Spinal cord (tissue), 10 donors: ENCODE measurements at places on chromosomes 2 and 18.

- peak; percentile 64 for DNase-seq
Observed at GRCh38 chr2:38037757-38038621, 38.0 kb downstream of the CYP1B1 start.

- no peak for DNase-seq
Observed at GRCh38 chr2:148936857-148937450, 61.9 kb downstream of the KIF5C start.

- DNase-seq: no peak
Observed at GRCh38 chr2:12727641-12728040, 10.9 kb downstream of the TRIB2 start.

DNA sequence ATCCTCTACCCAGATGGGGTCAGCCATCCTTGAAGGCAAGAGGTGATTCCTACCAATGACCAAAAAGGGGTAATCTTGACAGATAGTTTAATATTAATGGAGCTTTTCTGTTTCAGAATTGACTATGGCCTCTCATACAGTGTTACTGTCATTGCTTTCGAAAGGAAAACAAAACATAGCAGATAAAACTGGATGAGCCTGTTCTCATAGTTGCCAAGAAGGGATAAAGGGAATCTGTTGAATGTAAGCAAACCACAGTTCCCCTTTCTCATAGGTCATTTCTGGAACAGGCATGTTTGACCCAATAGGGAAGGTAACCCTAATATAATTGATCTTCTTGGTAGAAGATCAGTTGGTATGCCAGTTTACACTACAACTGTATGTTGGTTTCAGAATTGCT is 1.6 kb downstream of the RAB27B start:
- DNase-seq: no peak

DNA sequence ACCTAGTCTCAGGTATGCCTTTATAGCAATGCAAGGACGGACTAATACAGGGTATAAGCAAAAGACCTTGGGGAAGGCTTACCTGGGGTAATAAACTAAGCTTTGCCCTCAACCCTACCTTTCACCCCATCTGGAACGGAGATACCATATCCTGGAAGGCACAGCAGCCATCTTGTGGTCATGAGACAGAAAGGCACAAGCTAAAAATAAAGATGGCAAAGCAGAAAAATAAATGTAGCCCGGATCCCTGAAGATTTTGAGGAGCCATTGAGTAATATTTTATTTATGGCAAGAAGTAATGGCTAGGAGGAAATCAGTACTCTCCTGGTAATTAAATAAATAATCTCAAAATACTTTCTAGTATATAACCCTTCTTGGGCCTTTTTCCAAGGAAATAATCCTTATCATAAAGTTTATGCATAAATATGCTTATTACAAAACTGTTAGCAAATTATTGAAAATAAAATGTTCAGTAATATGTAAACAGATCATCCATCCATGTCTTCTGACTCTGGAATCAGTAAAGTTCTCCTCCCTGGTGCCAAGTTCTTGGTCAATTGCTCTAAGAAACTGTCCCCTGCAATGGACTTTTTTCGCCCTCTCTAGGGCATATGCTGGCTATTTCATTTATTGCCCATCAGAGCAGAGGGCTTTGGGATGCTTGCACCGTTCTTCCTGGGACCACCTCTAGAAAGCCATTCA is 198.7 kb downstream of the SPP2 start:
- DNase-seq: no peak

- DNase-seq: no peak
Observed at GRCh38 chr2:231191896-231192872, 6.2 kb upstream of the ARMC9 start.

DNA sequence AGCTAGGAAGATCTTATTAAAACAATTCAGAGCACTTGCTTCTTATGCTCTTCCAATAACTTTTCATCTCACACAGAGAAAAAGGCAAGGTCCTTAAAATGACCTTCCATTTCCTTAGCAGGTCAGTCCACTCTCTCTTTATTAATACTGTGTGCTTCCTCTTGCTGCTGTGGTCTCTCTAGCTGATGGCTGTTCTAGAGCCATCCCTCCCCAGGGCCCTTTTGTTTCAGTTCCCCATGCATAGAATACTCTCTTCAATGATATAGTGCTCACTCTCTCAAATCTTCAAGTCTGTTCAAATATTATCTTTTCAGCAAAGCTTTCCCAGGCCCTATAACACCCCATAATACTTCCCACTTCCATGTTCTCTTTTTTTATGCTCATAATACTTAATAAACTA is 469.3 kb downstream of the METTL4 start:
- no peak for DNase-seq

DNA sequence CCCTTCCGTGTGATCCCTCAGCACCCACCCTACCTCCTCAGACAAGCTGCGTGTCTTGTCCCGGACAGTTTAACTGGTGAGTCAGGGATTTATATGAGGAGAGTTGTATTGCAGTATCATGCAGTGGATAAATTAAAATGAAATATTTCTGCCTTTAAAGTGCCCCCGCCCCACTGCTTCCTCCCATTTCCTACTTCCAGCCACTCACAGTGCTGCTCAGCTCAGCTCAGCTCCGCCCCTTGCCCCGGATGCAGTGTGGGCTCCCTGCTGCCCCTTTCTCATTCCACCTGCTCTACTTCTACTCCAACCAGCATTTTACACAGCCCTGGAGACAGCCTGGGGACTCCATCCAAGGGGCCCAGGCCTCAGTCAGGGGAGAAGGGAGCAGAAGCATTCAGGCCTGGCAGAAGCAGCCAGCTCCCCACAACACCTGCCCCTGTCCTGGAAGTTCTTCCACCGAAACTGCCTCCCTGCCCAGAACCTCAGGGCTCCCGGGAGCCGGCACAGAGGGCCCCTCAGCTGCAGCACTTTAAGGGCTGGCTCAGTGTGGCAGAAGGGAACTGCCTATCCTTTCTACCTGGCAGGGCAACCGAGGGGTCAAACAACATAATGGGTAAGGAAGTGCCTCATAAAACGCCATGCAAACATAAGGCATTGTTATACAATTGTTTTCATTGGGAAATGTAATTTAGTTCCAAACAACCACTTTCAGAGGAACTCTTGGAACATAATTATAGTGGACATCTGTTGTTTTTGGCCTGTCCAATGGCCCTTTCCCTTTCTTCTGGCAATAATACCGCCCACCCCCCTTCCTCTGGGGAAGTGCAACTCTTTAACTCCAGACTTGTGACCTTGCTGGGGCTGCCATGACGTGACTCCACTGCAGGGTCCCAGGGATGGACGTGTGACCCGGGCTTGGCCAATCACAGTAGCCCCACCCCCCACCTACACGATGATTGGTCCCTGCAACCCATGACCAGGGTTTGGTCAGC is 102.3 kb downstream of the LIPG start:
- no peak for DNase-seq

DNA sequence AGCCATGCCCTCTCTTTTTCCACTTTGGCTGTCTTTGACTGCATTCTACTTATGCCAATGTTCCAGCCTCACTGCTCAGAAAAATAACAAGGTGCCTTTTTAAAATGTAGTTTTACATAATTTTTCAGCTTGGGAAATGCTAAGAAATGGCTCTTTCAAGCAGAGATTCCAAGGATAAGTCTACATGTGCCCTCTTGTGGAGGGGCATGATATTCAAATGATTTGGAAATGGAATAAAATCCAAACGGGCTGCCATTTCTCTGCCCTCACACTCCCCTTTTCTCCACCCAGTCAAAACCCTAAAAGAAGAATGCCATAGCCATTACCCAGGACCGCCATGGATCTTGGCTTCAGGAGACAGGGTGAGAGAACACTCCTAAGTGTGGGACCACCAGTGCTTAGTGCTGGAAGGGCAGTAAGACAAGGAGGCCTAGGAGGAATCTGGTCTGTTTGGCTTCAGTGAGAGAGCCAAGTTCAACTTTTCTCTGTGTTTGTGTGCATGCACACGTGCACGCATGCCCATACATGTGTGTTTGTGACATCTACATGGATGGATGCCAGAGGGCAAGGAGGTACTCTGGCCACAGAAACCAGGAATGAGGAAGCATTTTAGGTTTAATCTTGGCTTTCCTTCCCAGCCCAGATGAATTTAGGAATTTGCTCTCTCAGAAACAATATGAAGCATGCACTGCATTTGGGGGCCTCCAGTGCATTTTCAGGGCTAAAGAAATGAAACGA is 174.0 kb upstream of the SLC14A2 start:
- no peak for DNase-seq

DNA sequence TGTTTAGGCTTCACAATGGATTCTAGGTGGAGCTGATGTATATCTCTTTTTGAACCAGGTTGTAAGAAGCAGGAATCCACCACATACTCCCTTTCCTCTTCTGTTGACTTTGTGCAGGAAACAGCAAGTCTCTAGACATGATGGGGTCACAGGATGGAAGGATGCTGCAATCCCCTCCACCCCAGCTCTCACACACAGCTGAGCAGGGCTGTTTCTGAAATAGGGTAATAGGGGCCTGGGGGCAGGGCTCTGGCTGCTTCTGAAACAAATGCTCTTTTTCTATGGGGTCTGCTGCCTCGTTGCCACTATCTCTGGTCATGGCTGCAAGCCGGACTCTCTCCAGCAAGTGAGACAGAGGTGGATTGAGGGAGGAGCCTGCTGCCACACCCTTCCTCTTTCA is 148.9 kb downstream of the SOX11 start:
- no peak for DNase-seq

- DNase-seq: no peak
Observed at GRCh38 chr2:59761966-59762365, 791.5 kb downstream of the BCL11A start.

DNA sequence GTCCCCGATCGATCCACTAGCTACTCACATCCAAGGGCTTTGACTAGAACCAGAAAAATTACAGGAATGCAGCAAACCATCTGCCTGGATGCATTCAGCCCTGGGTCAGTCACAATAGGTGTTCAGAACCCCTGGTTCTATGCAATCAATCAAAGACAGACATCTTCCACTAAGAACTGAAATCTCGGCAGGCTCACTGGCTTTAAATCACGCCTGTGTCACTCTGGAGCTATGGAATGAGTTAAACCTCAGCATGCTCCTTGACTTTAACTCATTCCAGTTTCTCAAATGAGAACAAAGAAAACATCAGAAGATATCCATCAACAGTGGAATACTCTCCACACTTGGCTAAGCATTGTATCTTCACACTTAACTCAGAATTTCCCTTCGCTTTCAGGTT is 68.1 kb upstream of the SPTBN1 start:
- DNase-seq: no peak

DNA sequence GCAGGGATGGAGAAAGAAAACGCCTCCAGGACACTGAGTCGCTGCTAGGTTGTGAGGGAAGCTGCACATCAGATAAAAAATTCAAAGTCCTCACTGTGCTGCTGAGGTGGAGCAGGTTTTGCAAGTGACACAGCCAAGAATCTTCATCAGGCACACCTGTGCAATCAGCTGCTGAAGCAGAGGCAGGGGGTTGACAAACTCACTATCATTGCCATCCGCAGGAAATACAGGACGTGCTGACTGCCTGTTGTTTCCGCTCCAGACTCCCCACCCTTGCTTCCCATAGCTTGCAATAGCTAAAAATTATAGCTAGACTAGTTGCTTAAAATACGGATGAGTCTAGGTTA is 147.8 kb upstream of the FHL2 start:
- no peak for DNase-seq

- DNase-seq: no peak
Observed at GRCh38 chr2:118044103-118044716, 30.3 kb upstream of the CCDC93 start.

DNA sequence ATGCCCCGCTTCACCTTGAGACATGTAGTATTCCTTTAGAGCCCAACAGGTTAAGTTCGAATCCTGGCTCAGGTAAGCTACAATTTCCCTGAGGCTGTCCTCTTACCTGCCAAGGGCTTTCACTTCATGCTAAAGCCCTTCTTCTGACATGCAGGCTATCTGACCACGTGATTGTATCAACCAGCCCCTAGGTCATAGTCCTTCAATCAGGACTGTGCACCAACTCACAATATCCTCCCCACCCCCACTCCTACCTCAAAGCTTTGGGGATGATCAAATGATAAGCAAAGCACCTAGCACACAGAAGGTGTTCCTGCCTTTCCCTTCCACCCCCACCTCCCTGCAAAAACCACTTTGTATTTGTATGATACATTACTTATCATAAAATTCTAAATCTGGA is 78.9 kb downstream of the AAK1 start:
- no peak for DNase-seq

DNA sequence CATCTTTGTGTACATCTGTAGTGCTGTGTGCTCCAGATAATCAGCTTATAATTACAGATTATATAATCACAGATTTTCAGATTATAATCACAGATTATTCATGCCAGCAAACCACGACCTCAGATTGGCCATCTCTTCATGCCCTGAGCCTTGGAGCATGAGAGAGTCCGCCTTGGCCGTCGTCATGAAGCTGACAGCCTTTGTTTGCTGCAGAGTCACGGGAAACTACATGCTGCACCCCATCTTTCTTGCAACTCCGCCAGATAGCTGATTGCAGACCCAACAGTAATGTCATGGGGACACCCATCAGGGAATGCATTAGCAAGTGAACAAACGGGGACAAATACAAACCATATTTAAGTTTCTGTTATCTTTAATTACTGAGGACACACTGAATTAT is 7.3 kb downstream of the TMEM178A start:
- no peak for DNase-seq

DNA sequence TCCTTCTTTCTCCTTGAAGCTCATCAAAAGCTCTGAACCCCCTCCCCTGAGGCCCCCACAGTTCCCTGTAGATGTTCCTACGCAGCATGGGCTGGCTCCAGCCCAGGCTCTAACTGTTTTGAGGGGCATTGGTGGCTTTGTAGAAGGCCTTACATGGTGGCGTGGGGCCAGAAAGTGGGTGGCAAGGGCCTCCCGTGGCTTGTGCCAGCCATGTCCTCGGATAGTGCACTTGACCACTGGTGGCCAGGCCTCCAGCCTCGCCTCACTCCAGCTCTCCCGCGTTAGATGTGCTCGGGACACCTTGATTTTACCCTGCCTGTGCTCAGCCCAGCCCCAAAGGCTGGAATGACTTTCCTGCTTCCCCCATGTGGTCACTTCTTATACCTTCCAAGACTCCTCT is 92.9 kb downstream of the TWIST2 start:
- no peak for DNase-seq

DNA sequence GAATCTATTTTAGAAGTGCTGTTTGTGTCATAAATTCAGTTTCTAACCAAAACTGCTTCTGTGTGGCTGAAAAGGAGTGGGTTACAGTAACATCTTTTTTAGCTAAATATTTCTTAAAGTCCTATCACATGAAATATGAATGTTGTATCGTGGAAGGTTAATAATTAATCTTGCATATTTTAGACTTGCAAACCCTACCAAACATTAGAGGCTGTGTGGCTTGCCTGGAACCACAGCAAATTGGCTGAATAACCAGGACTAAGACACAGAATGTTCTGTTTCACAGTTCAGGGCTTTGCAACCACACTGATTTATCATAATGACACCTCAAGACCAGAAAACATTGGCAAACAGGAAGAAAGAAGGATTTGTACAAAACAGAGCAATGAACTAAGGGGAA is 208.9 kb upstream of the CNTNAP5 start:
- DNase-seq: no peak

- no peak for DNase-seq
Observed at GRCh38 chr2:195296490-195296889, 360.5 kb upstream of the SLC39A10 start.
